CD8-positive, alpha-beta memory T cell (primary cell): ENCODE measurements at places on chromosomes 1 and 21. TPM values are rescaled to one million over a fixed set of nuclear protein-coding genes. Genes with fewer than 3 reads are reported as not detected.

DNA sequence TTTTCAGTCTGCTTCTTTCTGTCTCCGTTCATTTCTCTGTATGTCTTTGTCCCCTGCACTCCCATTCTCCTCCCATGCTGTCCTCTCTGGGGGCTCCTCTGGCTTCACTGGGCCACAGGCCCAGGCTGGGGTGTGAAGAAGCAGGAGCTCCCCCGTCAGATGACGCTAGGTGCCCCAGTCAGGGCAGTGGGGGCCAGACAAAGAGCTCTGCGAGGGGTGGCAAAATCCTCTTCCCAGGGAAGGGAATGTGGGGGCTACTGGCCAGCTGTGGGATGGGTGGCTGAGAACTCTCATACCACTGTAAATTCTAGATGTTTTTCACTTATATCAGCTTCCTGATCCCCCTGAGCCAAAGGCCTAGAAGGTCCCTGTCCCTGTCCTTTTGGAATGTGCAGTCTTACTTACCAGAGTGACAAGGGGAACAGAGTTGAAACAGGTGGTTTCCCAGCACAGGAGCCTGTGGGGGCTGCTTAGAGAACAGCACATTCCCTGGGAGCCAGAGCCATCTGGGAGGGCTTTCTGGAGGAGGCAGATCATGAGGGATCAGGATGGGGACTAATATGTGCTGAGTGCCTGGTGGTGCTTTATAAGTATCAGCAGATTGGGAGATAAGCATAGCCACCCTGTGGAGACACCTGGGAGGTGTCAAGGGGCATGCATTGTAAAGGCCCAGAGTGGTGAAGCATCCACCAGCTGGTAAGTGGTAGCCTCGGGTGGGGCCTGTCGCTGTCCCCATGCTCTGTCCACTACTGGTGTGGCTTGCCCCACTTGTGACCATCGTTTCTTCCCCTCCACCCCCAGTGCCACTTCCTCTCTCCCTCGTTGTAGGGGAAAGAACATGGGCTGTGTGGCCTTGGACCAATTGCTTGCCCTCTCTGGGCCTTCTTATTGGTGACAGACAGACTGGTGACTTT lies 10.1 kb upstream of the PADI1 start:
- no peak for DNase-seq

- no peak for DNase-seq
Observed at GRCh38 chr1:234844479-234845031, 234.6 kb upstream of the IRF2BP2 start.

DNA sequence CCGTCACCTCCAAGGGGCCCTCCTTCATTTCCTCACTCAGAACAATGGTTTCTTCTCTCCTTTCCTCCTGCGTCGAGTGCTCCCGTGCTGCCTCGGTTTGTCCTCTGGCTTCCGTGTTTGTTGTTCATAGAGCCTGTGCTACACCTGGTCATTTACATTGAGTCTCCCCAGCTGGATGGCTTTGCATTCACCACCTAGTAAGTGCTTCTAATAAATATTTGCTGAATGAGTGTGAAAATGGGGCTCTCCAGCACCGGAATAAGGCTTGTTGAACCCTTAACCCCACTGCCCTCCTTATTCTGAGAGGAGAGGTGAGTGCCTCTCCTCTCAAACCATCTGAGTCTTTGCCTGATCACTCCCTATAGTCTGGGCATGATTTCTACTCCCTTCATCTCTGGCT lies 104.9 kb downstream of the CNIH3 start:
- DNase-seq = no peak

A3GALT2 gene
- total RNA-seq = not detected

C1QTNF12 gene
- total RNA-seq = 0.51 TPM

DNA sequence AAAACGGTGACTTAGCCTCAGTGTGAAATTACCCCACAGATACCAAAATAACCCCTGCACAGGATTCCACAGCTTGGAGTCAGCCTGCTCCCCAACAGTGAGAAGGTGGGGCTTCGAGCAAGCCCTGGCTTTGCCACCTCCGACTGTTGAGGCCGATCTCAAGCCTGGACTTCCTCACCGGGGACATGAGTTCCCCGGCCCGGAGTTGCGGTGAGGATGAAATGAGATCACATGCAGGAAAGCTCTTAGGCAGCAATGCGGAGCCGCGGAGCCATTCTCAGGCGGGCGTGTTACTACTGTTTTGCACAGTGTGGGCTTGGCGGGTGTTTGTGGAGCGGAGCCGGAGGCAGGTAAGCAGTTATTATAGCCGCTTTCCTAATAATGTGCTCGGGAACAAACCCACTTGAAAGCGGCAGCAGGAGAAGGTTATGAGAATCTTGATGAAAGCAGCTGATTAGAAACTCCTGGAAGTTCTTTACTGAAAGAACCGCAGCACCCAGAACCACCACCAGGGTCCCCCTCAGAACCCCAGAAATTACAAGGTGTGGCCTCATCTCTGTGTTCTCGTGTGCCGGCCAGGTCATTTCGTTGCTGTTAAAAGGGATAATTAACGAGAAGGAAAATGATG lies 3.9 kb upstream of the CLSTN1 start:
- peak; percentile 45 for DNase-seq

DNA sequence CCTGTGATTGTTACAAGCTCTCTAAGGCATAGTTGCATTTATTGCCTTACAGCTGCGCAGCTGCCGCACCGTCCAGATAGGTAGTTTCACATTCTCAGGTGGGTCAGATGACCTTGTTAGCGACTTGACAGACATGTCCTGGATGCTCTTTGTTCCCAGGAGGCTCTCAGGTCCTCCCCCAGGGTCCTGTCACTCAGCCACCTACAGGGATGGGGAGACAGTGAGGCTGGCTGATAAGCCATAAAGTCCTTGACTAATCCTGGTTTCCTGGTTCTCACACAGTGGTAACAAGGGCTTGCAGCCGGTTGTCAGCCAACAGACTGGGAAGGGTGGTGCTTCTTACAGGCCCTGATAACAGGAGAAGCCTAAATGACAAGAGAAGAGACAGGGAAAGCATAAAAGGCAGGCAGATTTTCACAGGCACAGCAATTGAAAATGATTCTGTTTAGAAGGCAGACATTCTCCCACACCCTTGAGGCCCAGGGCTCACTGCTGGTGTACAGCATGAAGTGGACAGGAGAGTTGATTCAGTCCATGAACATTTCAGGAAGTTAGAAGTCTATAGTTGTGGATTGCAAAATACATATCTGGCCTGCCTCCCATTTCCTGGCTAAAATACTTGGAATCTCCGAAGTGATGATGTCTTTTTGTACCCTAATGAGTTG lies 2.9 kb downstream of the ARF1 start:
- no peak for DNase-seq

PLA2G2F gene
- total RNA-seq = not detected

DNA sequence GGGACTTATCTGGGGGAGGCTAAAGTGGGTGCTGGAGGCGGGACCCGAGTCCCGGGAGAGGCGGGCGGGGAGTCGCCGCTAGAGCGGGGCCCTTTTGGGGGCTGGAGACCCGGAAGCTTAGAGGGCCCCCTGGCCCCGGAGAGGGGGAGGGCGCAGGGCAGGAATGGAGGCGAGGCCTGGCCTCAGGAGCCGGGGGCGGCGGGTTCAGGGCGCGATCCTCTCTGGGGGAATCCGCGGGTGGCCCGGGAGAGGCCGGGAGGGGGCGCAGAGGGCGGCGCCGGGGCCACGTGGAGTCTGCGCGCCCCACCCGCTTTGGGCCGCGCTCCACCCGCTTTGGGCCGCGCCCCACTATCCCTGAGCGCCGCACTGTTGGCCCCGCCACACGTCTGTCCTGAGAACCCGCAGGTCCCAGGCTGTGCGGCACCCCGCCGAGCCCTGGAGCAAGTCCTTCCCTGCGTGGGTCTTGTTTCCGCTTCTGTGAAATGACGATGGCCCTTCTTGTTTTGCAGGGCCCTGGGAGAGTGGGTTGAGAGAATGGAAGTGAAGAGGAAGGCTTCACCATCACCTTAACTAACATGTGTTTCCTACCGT lies 84.4 kb downstream of the NKAIN1 start:
- peak; percentile 64 for DNase-seq

SV2A gene
- 6.0 TPM for total RNA-seq

GRCh38 chr1:201126832-201127754 lies at the start of gene ASCL5:
Gene ASCL5 (minus strand): TSS chr1:201127184. CDS start chr1:201115372, 11,812 bp downstream.
- DNase-seq = peak; percentile 9

GRCh38 chr1:65955071-65955470 lies 162.4 kb downstream of the PDE4B start:
- no peak for DNase-seq

AIRE gene
- total RNA-seq = not detected

RIMS3 gene
- 1.7 TPM for total RNA-seq

DNA sequence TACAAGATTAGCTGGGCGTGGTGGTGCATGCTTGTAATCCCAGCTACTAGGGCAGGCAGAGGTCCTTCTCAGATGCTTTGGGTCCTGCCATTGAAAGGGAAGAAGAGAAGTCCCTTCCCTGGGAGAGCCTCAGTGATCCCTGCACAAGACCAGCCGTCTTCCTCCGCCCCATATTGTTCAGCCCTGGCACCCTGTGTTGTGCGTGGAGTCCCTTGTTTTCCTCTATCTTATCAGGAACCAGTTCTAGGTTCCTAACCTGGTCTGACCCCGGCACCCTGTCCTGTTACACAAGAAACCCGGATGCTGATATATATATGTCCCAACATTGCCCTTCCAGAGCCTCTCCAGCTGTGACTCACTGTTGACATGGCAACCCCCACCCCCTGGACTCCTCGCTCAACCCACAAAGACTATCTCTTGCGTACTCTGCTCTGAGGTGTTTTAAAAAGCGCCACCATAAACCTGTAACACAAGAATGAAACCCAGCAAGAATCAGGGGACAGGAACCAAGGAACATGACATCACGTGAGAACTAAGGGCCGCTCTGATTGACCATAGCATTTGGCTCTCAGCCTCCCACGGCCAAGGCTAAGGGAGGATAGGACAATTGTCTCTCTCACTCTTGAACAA lies 4.8 kb downstream of the MX2 start:
- DNase-seq = peak; percentile 32

GRCh38 chr1:59549903-59550302 lies 253.0 kb downstream of the FGGY start:
- DNase-seq = no peak
